ENCODE measurements at places on chromosomes 1 and 21. TPM values are rescaled to one million over a fixed set of nuclear protein-coding genes. Genes with fewer than 3 reads are reported as not detected.

The TMPRSS15 gene
- total RNA-seq: not detected

The FYB2 gene
- total RNA-seq: not detected

The PTGFRN gene
- 4.6 TPM for total RNA-seq

The RAB42 gene
- not detected for total RNA-seq

The SYT2 gene
- total RNA-seq: not detected

The SPATA1 gene
- 6.1 TPM for total RNA-seq

The ODF2L gene
- total RNA-seq: 45.6 TPM

All from activated CD8-positive, alpha-beta memory T cell treated with anti-CD3 and anti-CD28 coated beads, Interleukin-2, amount 10 ng/mL, durations not matched to agents 7 days and 5 days (primary cell).